ENCODE measurements at places on chromosomes 7 and 10.

DNA sequence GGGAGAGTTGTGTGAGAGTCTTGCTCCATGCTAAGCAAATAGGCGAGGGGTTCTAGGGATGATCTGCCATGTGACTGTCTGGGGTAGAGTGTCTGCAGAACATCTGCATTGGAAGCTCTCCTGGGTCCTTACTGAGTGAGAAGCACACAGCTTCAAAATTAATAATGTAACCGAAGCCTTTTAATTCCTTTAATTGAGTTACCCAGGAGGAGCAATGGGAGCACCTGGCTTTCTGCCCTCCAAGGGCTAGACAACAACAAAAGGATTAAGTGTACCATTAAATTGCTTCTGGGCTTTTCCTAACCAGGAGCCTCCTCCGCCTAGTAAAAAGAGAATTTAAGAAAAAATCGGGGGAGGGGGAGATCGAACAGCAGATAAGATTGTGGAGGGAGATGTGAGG is 102.0 kb upstream of the TBX20 start:
- DNase-seq, result no peak

GRCh38 chr10:13771992-13772391 is 185.2 kb downstream of the PRPF18 start:
- DNase-seq, result no peak

DNA sequence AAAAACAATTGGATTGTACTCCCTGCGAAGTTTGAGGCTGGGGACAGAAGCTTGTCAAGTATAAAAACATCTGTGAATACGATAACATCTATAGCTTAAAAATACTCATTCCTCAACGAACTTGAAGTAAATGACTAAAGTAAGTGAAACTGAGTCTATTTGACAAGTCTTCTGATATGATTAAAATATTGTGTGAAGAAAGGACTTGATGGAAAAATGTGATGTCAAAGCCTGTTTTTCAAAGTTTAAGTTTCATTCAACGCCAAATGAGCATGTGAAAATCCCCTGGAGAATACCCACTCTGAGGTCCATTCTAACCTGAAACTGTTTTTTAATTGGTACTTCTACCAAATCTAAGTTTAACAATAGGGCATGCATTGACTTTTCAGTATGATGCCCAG is 122.3 kb upstream of the MDFIC start:
- no peak for DNase-seq

- DNase-seq, result peak; percentile 15
Observed at GRCh38 chr7:131238347-131238931, 89.2 kb upstream of the MKLN1 start.

GRCh38 chr7:18638594-18639452 is 143.3 kb downstream of the HDAC9 start:
- peak; percentile 72 for DNase-seq
